HTR-8/SVneo (cell line): ENCODE measurements at places on chromosomes 1 and 21.

- no peak for DNase-seq
Observed at GRCh38 chr1:245094092-245094491, 60.7 kb upstream of the KIF26B start.

- no peak for DNase-seq
Observed at GRCh38 chr21:33750017-33750416, 107.7 kb downstream of the ITSN1 start.

DNA sequence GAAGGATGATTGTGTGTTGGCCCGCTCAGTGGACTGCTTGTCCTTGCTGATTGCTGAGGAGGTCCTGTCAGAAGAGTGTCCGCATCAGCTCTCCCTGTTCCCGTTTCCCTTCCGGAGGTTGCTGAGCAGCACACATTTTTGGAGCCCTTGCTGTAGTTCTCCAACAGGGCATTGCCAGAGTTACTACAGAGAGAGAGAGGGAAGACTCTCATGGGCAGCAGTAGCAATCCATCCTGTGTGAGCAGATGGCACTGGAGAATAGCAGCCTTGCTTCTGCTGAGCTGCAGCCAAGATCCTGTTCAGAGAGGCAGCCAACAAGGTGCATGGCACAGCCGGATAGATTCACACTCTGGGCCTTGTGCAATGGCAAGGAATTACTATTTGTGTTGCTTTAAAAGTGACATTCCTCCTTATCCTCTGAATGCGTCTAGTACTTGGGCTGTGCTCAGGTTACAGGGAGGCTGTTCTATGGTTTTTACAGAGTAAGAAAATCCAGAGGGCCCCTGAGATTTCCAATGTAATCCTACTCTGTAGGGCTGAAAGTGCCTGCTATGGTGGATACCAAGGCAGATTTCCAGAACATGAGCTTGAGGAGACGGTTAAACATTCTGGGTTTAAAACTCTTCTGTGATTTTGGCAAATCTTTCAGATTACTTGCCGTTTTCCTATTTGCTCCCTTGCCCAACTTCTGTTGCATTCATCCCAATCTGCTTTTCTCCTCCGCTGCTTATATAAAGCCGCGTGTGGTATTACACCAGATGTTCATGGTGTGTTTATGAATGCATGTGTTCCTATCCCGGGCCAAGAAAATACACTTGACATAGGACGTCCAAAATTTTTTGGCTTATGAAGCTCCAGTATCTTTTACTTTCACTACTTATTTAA is 27.4 kb downstream of the AK4 start:
- no peak for DNase-seq

DNA sequence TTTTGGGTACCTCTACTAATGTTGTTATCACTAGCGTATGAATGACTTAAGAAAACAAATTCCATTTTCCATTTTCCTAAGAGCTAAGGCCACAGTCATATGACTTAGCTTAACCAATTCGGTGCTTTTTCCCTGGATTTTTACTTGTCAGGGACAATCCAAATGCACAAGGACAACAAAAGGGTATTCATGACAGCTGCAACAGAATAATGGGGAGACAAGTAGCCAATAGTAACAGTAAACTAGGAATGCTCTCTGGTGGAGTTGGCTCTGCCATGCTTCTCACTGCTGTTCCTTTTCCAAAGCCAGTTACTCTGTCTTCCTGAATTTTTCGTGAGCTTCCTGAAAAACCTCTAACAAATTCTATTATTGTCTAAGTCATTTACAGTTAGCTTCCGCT is 52.9 kb downstream of the LRRIQ3 start:
- DNase-seq = no peak

DNA sequence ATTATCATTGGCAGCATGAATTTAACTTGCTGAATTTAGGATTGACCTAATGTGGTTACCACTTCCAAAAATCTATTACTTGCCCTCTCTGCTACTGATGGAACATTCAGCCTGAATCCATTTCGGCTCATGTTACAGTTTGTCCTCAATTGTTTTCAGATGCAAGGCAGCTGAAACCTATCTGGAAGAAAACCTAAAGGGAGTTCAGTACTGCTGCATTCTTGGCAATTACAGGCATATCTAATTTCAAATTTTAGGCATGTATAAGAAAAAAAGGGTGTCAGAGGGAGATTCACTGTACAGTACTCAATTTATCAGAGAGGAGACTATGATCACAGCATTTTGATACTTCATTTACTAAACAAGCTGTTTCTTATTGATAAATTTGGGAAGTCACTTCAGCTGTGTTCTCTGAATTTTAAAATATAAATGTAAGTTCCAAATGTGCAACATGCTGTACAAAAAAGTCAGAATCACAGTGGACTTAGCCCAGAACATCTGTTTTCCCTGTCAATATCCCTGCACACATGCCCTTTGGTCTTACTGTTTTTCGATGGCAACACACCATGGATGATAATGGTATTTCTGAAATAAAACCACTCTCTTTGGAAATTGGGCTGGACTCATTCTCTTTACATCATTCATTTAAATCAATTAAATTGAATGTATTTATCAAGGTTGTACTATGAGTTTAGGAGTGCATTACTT is 651.6 kb upstream of the ADGRL4 start:
- no peak for DNase-seq

DNA sequence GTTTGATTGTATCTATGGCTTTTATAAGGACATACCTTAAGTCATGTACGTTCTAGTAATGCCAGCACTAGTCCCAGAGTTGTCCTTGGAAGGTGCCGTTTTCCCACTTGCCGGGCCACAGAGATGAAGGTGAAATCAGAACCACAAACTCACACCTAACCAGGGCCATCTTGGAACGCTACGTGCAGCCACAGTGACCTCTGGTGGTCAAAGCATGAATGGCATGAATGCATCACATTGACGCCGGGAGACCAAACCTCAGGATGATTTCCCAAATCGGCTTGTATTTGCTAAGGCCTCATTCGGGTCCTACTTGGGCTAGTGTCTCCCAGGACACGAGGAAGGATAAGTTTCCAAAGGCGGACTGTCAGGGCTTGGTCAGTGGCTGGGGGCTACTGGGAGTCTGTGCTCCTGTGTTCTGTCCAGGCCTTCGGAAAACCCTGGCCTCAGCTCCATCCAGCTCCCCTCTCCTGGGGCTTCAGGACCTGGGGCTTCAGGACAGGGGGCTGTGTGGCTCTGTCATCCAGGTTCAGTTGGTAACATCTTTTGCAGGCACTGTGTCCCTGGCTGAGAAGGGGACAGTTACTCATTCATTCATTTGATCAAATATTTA is 260.5 kb downstream of the PRDM2 start:
- peak; percentile 51 for DNase-seq

GRCh38 chr21:38323721-38324531 is 67.1 kb downstream of the KCNJ15 start:
- peak; percentile 48 for DNase-seq

DNA sequence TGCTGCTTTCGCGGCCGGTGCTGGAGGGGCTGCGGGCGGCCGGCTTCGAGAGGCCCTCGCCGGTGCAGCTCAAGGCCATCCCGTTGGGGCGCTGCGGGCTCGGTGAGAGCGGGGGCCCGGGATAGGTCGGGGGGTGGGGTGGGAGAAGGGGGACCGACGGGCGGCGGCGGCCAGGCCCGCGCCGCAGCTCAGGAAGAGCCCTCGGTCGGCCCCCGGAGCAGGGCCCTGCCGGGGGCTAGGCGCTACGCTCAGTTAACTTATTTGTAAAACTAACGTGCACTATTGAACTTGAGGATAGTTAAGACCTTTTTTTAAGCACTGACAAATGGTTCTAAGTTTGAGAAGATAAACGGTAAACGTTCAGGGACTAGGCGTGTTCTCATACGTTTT is 418 bp downstream of the DDX20 start:
- DNase-seq = no peak

- peak; percentile 85 for DNase-seq
Observed at GRCh38 chr1:205528887-205529825, 24.7 kb downstream of the CDK18 start.

DNA sequence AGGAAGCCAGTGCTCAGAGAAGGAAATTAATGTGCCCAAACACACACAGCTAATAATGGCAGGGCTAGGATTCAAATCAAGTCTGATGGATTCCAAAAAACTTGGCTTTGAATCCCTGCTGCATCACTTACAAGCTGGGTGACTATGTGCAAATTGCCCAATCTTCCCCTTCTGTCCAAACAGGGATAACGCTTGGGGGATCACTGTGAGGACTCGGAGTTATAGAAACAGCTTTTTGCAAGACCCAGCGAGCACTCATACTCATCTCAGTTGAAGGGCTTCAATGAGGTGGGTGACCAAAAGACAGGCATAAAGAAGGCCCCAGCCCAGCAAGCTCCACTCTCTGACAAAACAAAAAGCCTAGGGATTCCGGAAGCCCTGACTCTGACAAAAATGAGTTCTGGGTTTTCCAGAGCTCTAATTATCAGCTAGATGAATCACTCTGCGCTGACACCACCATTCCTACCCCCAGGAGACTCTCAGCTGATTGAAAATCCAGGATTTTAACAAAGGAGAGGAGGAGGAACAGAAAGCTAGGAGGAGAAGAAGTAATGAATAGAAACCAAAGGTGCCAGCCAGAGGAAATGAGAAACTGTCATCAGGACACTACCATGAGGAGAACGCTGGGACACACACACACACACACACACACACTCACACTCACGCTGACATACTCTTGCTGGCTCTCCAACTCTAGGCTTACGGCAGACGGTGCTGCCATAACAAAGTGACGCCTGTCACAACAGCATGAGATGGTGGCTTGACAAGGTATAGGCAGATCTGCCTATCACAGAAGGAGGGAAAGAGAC is 1.6 kb upstream of the STK40 start:
- DNase-seq = no peak

GRCh38 chr1:62800825-62801306 is 16.9 kb downstream of the ATG4C start:
- no peak for DNase-seq

DNA sequence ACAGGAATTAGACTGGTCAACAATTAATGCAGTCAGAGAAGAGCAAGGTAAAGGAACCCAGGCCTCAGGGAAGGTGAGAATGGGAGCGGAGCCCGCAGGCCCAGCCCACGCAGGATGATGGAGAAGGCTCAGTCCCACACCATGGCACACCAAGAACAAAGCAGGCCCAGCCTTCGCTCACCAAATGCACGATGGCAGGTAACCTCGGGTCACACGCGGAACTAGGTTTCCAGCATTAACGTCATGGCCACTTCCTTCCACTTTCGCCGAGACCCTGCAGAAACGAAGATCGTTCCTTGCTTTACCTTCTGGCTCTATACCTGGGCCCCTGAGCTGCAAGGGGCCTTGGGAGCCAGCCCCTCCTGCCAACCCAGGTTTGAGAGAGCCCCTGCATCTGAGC is 240.2 kb upstream of the C1orf174 start:
- DNase-seq = no peak

- peak; percentile 30 for DNase-seq
Observed at GRCh38 chr1:184061396-184062003, 10.0 kb downstream of the TSEN15 start.

- DNase-seq = peak; percentile 38
Observed at GRCh38 chr1:183180634-183181056, 5.4 kb upstream of the LAMC2 start.

DNA sequence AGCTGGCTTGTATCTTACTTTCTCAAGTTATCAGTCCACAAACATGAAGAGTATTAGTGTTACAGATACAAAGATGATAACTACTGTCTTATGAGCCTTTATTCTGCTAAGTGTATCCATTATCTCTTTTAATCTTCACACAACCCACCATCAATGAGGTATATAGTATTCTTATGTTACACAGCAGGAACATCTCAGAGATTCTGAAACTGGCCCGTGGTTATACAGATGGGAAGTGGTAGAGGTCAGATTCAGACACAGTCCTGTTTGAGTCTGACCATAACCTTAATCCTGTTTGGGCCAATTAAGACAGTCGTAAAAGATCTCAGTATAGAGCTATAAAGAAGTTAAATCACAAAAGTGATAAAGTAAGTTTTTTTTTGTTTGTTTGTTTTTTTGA is 5.1 kb upstream of the TMEM269 start:
- no peak for DNase-seq

- DNase-seq = no peak
Observed at GRCh38 chr1:154819628-154820590, 50.2 kb downstream of the KCNN3 start.

GRCh38 chr1:48789903-48790302 is 13.2 kb upstream of the BEND5 start:
- DNase-seq = no peak

DNA sequence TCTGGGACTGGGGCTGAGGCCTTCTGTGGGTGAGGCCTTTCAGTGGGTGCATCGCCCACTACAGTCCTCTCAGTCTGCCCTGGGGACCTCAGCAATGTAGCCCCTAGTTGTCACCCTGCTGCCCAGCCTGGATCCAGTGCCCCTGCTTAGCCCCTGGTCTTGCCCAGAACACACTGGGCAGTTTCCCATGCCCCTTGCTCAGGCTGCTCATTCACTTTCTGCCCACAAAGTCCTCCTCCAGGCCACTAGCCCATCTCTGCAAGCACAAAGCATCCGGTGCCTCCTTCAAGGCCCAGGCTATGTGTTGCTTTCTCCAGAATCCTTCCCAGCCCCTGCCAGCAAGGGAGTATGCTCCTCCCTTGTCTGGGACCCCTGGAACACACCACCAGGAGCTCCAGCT is 5.4 kb upstream of the ADORA1 start:
- no peak for DNase-seq

- no peak for DNase-seq
Observed at GRCh38 chr1:55932402-55932801, 647.0 kb downstream of the PLPP3 start.

GRCh38 chr1:38950553-38950952 is 8.9 kb upstream of the RHBDL2 start:
- DNase-seq = no peak
